Activated CD4-positive, alpha-beta memory T cell treated with anti-CD3 and anti-CD28 coated beads for 36 hours (primary cell): ENCODE measurements at places on chromosomes 11 and 22. TPM values are rescaled to one million over a fixed set of nuclear protein-coding genes. Genes with fewer than 3 reads are reported as not detected.

MLC1 gene
- total RNA-seq: not detected

GRAP2 gene
- total RNA-seq: 38.1 TPM

DNA sequence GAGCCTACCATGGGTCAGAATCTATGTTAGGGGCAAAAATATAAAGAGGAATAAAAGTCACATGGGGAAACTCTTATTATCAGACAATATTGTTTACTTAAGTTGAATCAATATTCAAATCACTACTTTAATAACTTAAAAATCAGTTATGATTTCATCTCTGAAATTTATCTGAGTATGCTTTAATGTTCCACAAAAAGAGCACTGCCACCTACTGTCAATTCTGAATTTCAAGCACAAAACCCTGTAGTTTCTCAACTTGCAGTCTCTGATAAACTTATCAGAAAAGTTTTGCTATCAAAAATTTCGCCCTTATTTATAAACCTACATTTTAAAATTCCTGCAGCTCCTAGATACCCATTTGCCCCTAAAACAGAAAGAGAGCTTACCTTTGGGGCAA, 47.3 kb downstream of the RDX start:
- no peak overlapping the region for H3K4me3 ChIP-seq
- H3K4me1 ChIP-seq: peaks cover 10% of the 10 kb centered on the region
- H3K27ac ChIP-seq: no peak overlapping the region
- no peaks in the 10 kb centered on the region for H3K27me3 ChIP-seq
- DNase-seq: no peak

DNA sequence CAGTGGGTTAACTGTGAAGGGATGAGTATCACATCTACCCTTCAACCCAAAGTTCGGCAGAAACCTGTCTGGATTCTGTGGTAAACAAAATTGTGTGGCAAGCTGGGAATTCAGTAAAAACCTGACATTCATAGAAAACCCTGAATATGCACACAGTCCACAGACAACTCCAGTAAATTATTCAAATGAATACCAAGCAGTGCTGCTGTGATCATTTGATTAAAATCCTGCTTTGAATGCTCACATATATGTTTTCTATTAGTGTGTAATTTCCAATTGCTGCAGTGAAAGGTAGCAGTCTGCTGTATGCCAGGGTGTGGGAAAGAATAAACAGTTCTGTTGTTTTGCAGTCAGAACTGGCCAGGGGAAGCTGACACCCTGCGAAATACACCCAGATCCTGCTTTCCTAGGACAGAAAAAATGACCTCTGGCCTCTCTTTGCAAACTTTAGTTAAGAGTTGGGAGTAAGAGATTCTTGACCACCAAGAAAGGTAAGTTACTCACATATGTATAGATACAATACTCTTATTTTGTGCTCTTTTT, 217.8 kb downstream of the FAM76B start:
- peaks cover 11% of the 10 kb centered on the region for H3K36me3 ChIP-seq
- no peak overlapping the region for H3K27ac ChIP-seq
- peaks cover 7% of the 10 kb centered on the region for H3K4me1 ChIP-seq

GRCh38 chr11:8289492-8289918, 25.8 kb upstream of the LMO1 start:
- no peak for DNase-seq
- no peak overlapping the region for H3K4me3 ChIP-seq
- H3K36me3 ChIP-seq: no peaks in the 10 kb centered on the region
- H3K27me3 ChIP-seq: peaks cover 6% of the 10 kb centered on the region
- H3K27ac ChIP-seq: no peak overlapping the region
- no peaks in the 10 kb centered on the region for H3K4me1 ChIP-seq

OR8D4 gene
- not detected for total RNA-seq

- peaks cover 11% of the 10 kb centered on the region for H3K27me3 ChIP-seq
- DNase-seq: peak; percentile 5
- no peak overlapping the region for H3K4me3 ChIP-seq
- no peak overlapping the region for H3K27ac ChIP-seq
- H3K36me3 ChIP-seq: no peaks in the 10 kb centered on the region
These were observed 31.9 kb downstream of the PDGFB start for GRCh38 chr22:39212721-39213376.

DNA sequence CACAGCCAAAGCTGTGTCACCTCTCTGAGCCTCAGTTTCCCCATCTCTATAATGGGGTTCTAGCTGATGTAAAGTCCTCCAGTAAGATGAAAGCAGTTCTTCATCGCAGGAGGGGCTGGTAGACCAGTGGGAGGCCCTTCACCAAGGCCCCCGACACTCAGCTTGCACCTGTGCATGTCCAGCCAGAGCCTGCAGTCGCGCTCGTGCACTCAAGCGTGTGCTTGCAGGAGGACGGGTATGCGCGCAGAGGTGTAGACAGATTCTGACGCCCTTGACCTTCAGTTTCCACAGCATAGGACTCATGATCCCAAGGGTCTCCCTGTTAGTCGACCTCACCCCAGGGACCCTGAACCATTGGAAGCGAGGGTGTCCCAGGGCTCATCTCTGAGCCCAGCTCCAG, 633.7 kb downstream of the TBC1D22A start:
- H3K4me3 ChIP-seq: no peak overlapping the region
- no peaks in the 10 kb centered on the region for H3K4me1 ChIP-seq
- no peaks in the 10 kb centered on the region for H3K36me3 ChIP-seq
- DNase-seq: no peak
- H3K27me3 ChIP-seq: no peaks in the 10 kb centered on the region
- no peak overlapping the region for H3K27ac ChIP-seq

DNA sequence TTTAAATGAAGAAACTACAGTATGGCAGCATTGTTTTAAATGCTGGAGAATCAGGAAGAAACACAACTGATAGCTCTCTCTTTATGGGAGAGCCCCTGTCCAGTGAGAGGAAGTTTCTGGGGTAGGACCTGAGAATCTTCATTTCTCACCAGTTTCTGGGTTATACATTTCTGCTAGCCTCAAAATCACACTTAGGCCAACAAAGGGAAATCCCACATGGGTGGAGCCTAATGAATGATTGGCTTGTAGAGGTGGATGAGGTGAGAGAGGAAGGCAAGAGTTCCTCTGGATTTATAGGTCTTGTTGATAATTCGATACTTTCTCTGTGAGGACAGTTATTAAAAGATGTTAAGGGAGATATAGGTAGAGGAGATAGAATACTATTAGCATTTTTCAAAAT, 1397.3 kb upstream of the TENM4 start:
- no peak overlapping the region for H3K27ac ChIP-seq
- H3K36me3 ChIP-seq: no peaks in the 10 kb centered on the region
- H3K4me3 ChIP-seq: no peak overlapping the region
- no peaks in the 10 kb centered on the region for H3K4me1 ChIP-seq
- DNase-seq: no peak

DNA sequence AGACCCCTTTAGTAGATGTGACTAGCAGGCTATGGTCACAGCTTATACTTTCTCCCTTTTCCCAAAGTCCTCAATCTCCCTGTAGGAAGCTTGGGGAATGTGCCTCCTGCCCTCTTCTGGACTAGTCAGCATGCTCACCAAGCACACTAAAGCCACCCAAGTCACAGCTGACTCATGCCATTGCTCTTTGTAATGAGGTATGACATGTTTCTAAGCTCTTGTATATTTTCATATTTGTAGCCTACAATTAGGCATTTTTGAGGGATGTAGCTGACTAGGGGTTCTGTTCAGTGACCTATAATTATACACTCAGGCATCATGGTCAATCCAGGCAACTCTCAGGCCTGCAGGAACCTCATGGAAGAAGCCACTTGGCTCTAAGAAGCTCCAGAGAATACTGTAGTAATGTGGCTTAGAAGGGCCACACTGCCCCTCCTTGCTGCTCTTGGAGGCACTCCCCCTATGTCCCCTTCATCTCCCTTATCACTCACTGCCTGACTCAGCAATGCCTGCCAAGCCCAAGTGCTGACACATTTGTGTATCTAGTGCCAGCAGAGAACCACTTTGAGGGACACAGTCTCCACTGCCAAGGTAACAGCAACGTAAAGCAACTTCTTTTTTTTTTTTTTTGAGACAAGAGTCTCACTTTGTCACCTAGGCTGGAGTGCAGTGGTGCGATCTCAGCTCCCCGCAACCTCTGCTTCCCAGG, 86.2 kb downstream of the RPL27A start:
- no peak overlapping the region for H3K4me3 ChIP-seq
- peaks cover 3% of the 10 kb centered on the region for H3K4me1 ChIP-seq
- no peak overlapping the region for H3K27ac ChIP-seq
- DNase-seq: peak; percentile 15
- H3K36me3 ChIP-seq: no peaks in the 10 kb centered on the region

DNA sequence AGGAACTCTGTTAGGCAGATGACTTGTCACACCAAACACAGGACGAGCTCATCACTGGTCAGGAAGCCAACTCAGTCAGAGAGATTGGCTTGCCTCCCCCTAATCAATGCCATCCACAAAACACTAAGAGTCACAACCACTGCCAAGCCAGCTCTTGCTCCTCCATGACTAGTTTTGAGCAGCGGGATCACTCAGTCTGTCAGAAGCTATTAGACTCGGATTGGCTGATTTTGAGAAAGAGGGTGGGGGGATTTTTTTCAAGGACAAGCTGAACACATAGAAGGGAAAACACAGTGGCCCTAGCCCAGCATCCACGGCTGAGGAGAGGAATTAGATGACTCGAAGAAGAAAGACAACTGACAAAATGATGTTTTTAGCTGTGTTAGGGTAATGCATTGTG, 55.9 kb downstream of the SEZ6L start:
- no peak overlapping the region for H3K27ac ChIP-seq
- no peaks in the 10 kb centered on the region for H3K36me3 ChIP-seq
- no peaks in the 10 kb centered on the region for H3K27me3 ChIP-seq

GRCh38 chr11:69418576-69419296, 62.7 kb upstream of the LINC01488 start:
- peaks cover under 1% of the 10 kb centered on the region for H3K27me3 ChIP-seq
- no peaks in the 10 kb centered on the region for H3K4me1 ChIP-seq
- H3K4me3 ChIP-seq: no peak overlapping the region
- no peak for DNase-seq
- peaks cover 1% of the 10 kb centered on the region for H3K36me3 ChIP-seq
- H3K27ac ChIP-seq: no peak overlapping the region

CRYBB2 gene
- not detected for total RNA-seq

- DNase-seq: no peak
- H3K27me3 ChIP-seq: no peaks in the 10 kb centered on the region
- peaks cover 46% of the 10 kb centered on the region for H3K4me1 ChIP-seq
- peaks cover 47% of the 10 kb centered on the region for H3K36me3 ChIP-seq
These were observed 49.7 kb downstream of the CD82 start for GRCh38 chr11:44615041-44615755.

DNA sequence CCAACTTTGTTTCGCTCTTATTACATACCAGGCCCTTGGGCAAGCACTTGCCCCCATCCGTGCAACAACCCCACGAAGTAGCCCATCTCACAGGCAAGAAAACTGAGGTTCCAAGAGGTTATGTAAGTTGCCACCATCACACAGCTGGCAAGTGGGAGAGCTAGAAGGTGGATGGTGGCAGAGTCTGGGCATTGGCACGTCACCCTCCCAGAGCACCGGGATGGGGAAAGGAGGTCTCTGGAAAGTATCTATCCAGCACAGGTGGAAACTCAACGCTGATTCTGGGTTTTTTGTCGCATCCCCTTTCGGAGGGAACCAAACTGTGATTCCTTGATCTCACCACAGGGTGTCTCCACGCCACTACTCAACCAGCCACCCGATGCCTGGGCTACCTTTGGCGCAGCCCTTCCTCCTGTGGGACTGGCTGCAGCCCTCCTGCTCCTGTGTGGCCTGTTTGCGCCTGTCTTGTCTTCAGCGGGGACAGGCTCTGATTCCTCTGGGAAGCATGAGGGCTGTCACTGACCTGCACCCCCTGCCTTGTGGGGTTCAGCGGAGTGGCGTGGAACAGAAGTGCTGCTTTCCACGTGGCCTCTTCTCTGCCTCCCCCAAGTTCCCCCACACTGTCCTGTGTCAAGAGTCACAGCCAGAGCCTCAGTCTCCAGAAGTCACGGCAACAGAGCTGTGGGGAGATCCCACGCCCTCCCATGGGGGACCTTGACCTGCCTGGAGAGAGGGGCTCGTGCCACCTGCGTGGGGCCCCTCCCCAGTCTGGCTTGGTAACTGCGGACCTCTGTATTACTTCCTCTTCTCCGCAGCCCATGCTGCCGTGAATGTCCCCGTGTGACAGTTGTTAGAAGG, 34.4 kb upstream of the TRIM29 start:
- peaks cover 53% of the 10 kb centered on the region for H3K27me3 ChIP-seq
- H3K4me1 ChIP-seq: peaks cover 7% of the 10 kb centered on the region
- peak; percentile 63 for DNase-seq
- H3K36me3 ChIP-seq: no peaks in the 10 kb centered on the region
- H3K4me3 ChIP-seq: no peak overlapping the region
- no peak overlapping the region for H3K27ac ChIP-seq

C22orf42 gene
- not detected for total RNA-seq

PLAAT5 gene
- total RNA-seq: 0.15 TPM

GRCh38 chr11:103601225-103601846, 435.1 kb upstream of the DDI1 start:
- no peaks in the 10 kb centered on the region for H3K27me3 ChIP-seq
- DNase-seq: peak; percentile 37
- H3K4me1 ChIP-seq: no peaks in the 10 kb centered on the region
- no peaks in the 10 kb centered on the region for H3K36me3 ChIP-seq
- no peak overlapping the region for H3K27ac ChIP-seq
- no peak overlapping the region for H3K4me3 ChIP-seq

- no peaks in the 10 kb centered on the region for H3K27me3 ChIP-seq
- H3K4me1 ChIP-seq: peaks cover 28% of the 10 kb centered on the region
- H3K27ac ChIP-seq: no peak overlapping the region
- no peaks in the 10 kb centered on the region for H3K36me3 ChIP-seq
These were observed 58.0 kb upstream of the CCDC188 start for GRCh38 chr22:20208713-20209310.

DNA sequence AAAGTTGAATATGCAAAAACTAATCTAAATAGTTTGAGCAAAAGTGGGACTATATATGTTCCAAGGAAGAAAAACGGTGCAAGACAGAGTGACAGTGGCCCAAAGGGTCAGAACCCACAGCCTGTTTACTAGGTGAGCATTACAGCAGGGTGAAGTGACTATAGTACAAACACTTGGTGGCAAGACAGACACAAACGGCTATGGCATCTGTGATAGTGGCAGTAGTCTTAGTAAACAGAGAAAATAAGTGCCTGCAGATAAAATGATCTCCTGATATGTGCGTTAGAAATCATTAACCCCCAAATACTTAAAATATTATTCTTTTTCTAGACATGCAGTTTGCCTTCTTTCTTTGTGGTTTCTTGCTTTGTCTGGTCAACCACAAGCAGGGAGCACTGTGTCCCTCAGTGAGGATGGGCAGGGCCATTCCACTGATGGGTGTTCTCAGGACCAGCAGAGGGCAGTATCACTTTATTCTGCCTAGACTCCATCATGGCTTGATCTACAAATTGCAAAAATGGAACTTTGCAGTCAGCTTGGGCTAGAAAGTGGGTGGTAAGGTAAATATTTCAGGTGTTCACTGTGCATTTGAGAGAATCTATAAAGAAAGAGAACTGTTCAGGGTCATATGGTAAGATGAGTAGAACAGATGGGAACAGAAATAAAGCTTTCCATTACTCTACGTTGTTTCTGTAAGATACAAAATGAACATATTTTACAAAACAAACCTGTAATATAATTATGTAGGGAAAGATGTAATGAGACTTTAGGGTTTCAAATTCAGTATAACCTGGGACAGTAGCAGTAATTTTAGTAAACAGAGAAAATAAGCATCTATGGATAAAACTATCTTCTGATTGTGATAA, 198.2 kb downstream of the SWAP70 start:
- no peak overlapping the region for H3K27ac ChIP-seq
- H3K4me3 ChIP-seq: no peak overlapping the region
- no peaks in the 10 kb centered on the region for H3K27me3 ChIP-seq
